ENCODE measurements at places on chromosomes 4 and X.

DNA sequence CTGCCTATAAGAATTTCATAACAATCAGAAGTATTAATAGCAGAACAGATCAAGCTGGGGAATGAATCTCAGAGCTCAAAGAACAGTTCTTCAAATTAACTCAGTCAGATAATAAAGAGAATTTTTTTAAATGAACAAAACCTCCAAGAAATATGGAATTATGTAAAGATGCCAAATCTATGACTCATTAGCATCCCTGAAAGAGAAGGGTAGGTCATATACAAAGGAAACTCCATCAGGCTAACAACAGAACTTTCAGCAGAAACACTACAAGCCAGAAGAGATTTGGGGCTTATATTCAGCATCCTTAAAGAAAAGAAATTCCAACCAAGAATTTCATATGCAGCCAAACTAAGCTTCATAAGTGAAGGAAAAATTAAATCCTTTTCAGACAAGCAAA is 28.6 kb downstream of the CBR4 start:
- H3K4me3 ChIP-seq = no peak overlapping the region
- peaks cover 6% of the 10 kb centered on the region for H3K36me3 ChIP-seq
- DNase-seq = no peak

GRCh38 chr4:94304365-94304971 is 38.2 kb downstream of the HPGDS start:
- DNase-seq = no peak
- no peaks in the 10 kb centered on the region for H3K27me3 ChIP-seq
- H3K4me1 ChIP-seq = no peaks in the 10 kb centered on the region
- no peaks in the 10 kb centered on the region for H3K36me3 ChIP-seq

DNA sequence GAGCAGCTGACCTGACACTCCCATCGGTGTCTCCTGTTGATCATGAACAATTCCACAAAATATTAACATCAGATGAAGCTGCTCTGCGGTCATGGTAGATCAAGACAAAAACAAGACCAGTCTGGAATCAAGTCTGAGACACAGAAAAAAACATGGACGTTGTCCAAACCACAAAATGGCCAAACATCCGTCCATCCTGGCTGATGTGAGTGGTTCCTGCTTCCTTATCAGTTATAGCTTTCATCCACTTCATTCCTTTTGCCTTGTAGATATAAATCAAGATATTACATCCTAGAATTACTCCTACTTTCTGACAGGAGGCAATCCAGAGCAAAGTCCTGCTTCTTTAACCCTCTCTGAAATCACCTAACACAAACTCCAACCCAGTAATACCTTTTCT is 28.8 kb upstream of the PCSK1N start:
- H3K4me1 ChIP-seq = no peaks in the 10 kb centered on the region
- no peaks in the 10 kb centered on the region for H3K36me3 ChIP-seq
- H3K27me3 ChIP-seq = no peaks in the 10 kb centered on the region
- H3K4me3 ChIP-seq = no peak overlapping the region

GRCh38 chr4:184461711-184462441 is 12.5 kb downstream of the IRF2 start:
- H3K27me3 ChIP-seq = no peaks in the 10 kb centered on the region
- no peaks in the 10 kb centered on the region for H3K36me3 ChIP-seq
- peaks cover 13% of the 10 kb centered on the region for H3K4me1 ChIP-seq
- H3K27ac ChIP-seq = peak overlapping the region; percentile 3
- no peak for DNase-seq
- H3K4me3 ChIP-seq = no peak overlapping the region

GRCh38 chrX:153414856-153415510 is 3.7 kb downstream of the ZFP92 start:
- peaks cover 5% of the 10 kb centered on the region for H3K4me1 ChIP-seq
- H3K4me3 ChIP-seq = no peak overlapping the region
- no peaks in the 10 kb centered on the region for H3K36me3 ChIP-seq
- no peak for DNase-seq

DNA sequence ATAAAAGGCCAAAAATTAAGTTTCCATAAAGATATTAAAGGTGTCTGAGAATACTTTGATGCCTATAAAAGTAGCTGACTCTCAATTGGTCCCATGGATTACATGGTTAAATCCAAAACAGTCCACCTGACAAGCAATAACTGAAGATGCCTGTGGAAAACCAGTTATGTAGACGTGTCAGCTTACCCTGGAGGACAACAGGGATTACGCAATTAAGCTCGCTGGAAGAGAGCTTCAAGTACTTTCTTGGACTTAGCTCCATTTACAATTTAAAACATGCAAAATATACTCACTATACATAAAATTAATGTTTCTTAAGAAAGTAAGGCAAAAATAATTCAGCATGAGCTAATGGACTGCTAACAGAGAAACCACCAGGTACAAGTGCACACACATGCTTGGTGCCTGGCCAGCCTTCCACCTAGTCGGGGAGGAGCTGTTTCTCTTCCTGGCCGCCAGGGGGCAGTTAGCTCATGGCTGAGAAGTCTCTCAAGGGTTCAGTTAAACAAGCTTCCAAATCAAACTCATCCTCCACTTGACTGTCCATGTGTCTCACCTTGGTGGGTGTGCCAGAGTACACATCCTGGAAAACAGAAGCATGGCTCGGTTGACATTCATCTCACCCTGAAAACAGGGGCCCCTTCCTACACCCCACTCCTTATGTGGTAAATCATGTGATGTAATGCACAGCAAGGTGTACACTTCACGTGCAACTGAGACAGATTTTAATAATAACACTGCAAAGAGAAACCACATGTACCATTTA is 9.2 kb upstream of the FAM53A start:
- DNase-seq = peak; percentile 54
- H3K4me1 ChIP-seq = no peaks in the 10 kb centered on the region
- no peak overlapping the region for H3K4me3 ChIP-seq
- no peak overlapping the region for H3K27ac ChIP-seq
- peaks cover 59% of the 10 kb centered on the region for H3K36me3 ChIP-seq

GRCh38 chrX:71542825-71543224 is 9.9 kb downstream of the OGT start:
- DNase-seq = no peak
- no peaks in the 10 kb centered on the region for H3K27me3 ChIP-seq
- H3K4me1 ChIP-seq = peaks cover 5% of the 10 kb centered on the region
- H3K4me3 ChIP-seq = no peak overlapping the region
- no peak overlapping the region for H3K27ac ChIP-seq

DNA sequence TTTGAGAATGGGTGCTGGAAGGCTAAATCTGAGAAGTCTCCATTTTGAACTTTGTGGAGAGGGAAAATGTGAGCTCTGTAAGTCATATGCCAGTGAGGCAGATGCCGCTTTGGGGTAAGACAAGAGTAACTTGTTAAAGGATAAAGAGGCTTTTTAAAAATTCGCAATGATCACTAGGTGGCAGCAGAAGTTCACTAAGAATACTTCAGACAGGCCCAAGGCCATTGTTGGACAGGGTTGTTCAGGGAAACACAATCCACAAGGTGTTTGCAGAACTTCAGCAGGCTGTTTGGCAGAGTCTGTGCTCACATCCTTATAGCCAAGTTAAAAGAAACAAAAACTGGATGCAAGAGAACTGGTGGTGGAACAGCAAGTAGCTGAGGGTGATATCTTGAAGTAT is 13.7 kb upstream of the PIGA start:
- no peak overlapping the region for H3K4me3 ChIP-seq
- no peaks in the 10 kb centered on the region for H3K27me3 ChIP-seq
- no peaks in the 10 kb centered on the region for H3K36me3 ChIP-seq
- no peak overlapping the region for H3K27ac ChIP-seq

DNA sequence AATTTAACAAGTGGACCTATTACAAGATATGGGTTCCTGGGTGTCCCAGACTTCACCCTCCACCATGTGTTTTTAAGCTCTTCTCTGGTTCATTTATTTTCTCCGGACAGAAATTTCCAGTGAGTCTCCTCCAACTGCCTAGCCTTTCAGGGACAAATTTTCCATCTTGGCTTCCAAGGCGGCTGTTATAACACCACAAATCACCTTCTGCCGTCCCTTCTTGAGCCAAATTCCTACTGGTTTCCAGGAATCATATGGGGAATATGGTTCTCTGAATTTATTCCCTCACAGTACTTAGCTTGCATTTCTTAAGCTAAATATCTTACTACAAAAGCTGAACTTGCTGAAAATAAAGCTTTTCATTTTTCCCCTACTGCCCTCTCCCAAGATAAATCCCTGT is 18.8 kb downstream of the NEXMIF start:
- no peak overlapping the region for H3K27ac ChIP-seq
- no peaks in the 10 kb centered on the region for H3K36me3 ChIP-seq
- H3K27me3 ChIP-seq = no peaks in the 10 kb centered on the region
- no peak for DNase-seq

DNA sequence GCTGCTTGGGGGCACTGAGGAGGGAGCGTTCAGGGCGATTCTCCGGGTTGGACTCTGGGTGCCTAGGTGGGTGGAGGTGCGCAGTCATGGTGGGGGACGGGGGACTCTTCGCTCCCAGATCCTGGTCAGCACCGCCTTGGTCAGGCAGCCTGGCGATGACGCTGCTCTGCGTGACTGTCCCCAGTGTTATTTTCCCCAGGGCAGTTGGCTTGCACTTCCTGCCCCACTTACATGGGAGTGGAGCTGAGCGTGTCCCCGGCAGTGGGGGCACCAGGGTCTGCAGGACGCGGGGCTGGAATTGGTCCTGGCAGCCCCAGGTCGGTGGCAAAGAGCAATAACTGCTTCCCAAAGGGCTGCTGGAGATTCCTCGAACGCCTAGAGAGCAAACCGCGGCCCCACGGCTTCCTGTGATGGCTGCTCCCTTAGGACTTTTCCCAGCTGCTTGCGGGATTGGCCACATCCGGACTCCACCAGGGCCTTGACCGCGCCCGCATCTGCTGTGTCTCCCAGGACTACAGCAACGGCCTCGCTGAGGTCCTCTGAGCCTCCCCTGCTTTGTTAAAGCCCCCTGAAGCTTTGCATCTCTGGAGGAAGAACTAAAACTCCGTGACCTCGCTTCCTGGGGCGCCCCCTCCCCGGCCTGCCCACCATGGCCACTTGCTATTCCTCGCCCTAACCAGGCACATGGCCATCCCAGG is 35.3 kb upstream of the GPR78 start:
- H3K27ac ChIP-seq = no peak overlapping the region
- no peak for DNase-seq
- H3K4me3 ChIP-seq = no peak overlapping the region
- no peaks in the 10 kb centered on the region for H3K36me3 ChIP-seq
- no peaks in the 10 kb centered on the region for H3K27me3 ChIP-seq

- no peak overlapping the region for H3K4me3 ChIP-seq
- H3K4me1 ChIP-seq = no peaks in the 10 kb centered on the region
- no peaks in the 10 kb centered on the region for H3K36me3 ChIP-seq
- no peak for DNase-seq
- no peak overlapping the region for H3K27ac ChIP-seq
Measured at GRCh38 chr4:31084806-31085416, 364.7 kb downstream of the PCDH7 start.

GRCh38 chr4:35912174-35912573 is 332.1 kb downstream of the ARAP2 start:
- no peak overlapping the region for H3K27ac ChIP-seq
- H3K4me1 ChIP-seq = no peaks in the 10 kb centered on the region
- H3K36me3 ChIP-seq = no peaks in the 10 kb centered on the region
- DNase-seq = no peak

- no peaks in the 10 kb centered on the region for H3K27me3 ChIP-seq
- no peaks in the 10 kb centered on the region for H3K4me1 ChIP-seq
- no peak for DNase-seq
- H3K4me3 ChIP-seq = no peak overlapping the region
Measured at GRCh38 chr4:150863456-150863855, 151.6 kb downstream of the LRBA start.

- no peaks in the 10 kb centered on the region for H3K36me3 ChIP-seq
- H3K4me1 ChIP-seq = peaks cover 6% of the 10 kb centered on the region
- H3K27me3 ChIP-seq = no peaks in the 10 kb centered on the region
- H3K27ac ChIP-seq = no peak overlapping the region
Measured at GRCh38 chrX:65652098-65652497, 15.4 kb upstream of the MSN start.

- peaks cover 4% of the 10 kb centered on the region for H3K27me3 ChIP-seq
- no peak overlapping the region for H3K27ac ChIP-seq
- H3K4me1 ChIP-seq = peaks cover 26% of the 10 kb centered on the region
- H3K4me3 ChIP-seq = peak overlapping the region; percentile 45
Measured at GRCh38 chrX:40107291-40108161, 9.8 kb upstream of the BCOR start.

DNA sequence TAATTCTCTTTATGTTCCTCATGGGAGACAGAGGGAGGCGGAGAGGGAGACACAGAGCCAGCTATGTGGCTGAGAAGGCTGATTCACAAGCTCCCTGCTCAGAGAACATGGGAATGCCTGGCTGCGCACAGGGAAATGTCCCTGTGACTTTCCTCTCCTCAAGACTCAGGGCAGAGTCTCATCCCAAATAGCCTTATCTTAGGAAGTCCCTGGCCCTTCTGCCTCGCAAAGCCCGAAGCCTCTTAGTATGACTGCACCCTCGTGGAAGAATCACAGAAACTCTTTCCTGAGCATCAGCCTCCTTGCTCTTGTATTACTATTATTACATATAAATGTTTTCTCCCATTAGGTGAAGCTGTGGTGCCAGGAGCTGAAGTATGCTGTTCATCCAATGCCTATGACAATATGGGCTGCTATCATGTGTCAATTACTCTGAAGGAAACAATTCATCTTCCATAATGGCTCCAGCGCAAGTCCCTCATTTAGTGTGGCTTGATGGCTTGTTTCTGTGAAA is 230.5 kb downstream of the MGST2 start:
- H3K36me3 ChIP-seq = no peaks in the 10 kb centered on the region
- H3K4me1 ChIP-seq = no peaks in the 10 kb centered on the region
- H3K27ac ChIP-seq = no peak overlapping the region
- no peaks in the 10 kb centered on the region for H3K27me3 ChIP-seq
- DNase-seq = no peak

- no peaks in the 10 kb centered on the region for H3K36me3 ChIP-seq
- H3K4me3 ChIP-seq = no peak overlapping the region
Measured at GRCh38 chr4:155085843-155086530, 122.4 kb upstream of the NPY2R start.

DNA sequence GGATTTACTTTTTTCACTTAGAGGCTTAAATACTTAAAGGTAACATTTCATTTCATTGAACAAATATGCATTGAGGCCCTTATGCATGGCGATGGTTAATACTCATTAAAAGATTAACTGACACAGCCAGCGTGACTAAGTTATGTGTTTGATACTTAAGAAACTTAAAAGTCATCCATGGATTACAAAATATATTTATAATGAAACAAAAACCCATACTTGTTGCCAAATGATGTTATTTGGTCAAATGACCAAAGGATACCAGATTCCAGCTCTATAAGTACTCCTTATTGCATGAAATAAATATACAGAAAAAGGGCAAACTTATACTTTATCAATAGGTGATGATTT is 26.7 kb downstream of the ZNF330 start:
- no peak overlapping the region for H3K27ac ChIP-seq
- H3K27me3 ChIP-seq = no peaks in the 10 kb centered on the region
- H3K4me3 ChIP-seq = no peak overlapping the region
- H3K4me1 ChIP-seq = no peaks in the 10 kb centered on the region
- H3K36me3 ChIP-seq = no peaks in the 10 kb centered on the region

- no peaks in the 10 kb centered on the region for H3K27me3 ChIP-seq
- H3K36me3 ChIP-seq = no peaks in the 10 kb centered on the region
- H3K4me3 ChIP-seq = no peak overlapping the region
- H3K27ac ChIP-seq = no peak overlapping the region
Measured at GRCh38 chrX:112636951-112637581, 42.7 kb downstream of the LHFPL1 start.

GRCh38 chr4:108140328-108140727 is 28.4 kb downstream of the LEF1 start:
- H3K27ac ChIP-seq = peak overlapping the region; percentile 8
- H3K36me3 ChIP-seq = no peaks in the 10 kb centered on the region
- no peak overlapping the region for H3K4me3 ChIP-seq
- DNase-seq = no peak

All from effector memory CD4-positive, alpha-beta T cell (primary cell).